ENCODE measurements at places on chromosomes 12 and 14.

DNA sequence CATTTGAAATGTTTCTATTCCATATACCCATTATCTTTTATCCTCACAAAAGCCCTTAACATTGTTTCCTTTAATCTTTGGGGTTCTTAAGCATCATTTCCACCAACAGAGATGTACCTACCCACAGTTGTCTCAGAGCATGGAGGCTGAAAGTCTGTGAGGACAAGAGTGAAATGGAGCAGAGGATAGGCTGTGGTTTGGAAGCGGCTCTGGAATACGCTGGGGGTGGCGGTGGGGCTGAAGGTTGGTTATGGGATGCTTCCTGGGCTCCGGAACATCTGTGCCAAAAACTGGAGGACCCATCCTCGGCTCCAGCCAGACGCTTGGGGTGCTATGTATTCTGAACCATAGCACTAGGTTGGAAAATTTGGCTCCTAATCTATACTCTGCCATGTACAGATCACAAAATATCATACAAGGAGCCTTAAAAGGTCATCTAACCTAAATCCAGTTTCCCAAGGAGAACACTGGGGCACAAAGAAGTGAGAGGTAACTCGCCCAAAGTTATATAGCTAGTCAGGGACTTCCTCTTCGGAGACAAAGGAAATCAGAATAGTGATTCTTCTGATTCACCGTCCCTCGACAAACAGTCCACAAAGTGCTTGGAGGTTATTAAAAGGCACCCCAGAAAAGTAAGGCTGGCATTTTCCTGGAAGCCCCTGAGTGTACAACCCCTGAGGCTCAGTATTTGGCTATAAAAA is 2.5 kb downstream of the PPP1R3E start:
- DNase-seq = no peak

- DNase-seq = no peak
Measured at GRCh38 chr14:104023325-104024055, 62.0 kb upstream of the ASPG start.

DNA sequence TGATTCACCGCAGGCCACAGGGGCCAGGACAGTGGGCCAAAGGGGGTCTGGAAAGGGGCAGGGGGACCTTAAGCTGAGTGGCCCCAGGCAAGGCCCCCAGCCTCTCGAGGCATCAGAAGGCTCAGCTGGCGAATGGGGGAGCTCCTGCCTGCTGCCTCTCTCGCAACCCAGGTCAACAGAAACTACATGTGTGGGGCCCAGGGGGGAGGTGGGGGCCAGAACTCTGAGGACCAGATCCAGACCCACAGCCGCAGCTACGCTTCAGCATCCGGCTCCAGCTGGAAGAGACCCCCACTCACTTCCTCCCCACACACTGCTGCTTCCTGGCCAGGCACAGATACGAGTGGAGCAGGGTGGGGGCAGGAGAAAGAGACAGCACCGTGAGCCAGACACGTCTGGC is 46.5 kb downstream of the NCOR2 start:
- no peak for DNase-seq

DNA sequence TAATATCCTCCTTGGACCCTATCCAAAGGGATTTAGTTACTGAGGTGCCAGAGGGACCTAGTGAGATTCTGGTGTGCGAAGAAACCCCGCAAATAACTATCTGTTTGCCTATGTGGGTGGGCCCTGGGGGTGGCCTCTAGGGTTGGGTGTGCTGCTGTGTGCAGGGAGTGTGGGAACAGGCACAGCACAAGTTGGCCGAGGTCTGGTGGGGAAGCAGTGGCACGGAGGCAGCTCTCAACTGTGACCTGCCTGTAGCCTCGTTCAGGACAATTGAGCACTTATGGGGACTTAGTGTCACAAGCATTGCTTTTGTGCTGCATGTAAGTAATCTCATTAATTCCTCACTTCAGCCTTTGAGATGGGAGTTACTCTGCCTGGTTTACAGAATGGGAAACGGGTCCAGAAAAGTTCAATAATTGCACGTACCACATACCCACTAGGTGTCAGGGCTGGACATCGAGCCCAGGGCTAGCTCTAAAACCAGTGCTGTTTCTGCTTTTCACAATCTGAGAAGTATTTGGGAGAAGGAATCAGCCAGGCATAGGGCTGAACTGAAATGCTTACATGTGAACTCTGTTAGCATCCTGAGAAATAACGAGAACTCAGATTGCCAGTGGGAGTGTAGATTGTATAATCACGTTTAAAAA is 58.8 kb downstream of the TECPR2 start:
- no peak for DNase-seq

- no peak for DNase-seq
Measured at GRCh38 chr12:94123127-94123526, 25.2 kb upstream of the PLXNC1 start.

DNA sequence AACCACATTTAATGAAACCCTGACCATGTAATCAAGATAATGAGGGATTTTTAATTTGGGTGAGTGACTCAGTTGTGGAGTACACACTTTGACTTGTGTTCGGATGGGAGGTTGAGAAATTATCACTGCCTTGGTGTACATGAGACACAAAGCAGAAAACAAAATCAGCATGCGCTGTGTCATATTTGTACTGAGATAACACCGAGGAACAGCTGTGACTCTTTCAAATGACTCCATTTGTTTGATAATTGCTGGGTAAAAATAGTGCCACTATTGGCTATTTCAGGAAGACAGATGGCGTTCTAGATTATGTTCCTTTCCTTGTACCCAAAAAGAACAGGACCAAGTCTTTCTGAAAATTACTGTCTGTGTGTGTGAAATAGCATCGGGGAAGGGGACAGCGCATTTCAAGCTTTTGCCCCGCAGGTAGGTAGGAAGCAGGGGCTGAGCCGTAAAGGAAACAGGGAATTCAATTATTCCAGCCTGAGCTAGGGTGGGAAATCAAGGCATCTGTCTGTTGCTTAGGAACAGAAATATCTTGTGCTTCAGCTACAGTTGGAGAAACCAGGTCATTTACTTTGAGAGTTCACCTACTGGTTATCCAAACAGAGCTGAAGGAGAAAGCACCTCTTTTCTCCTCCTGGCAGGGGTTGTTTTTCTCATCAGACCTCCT is 114.3 kb downstream of the SNAPC1 start:
- no peak for DNase-seq

GRCh38 chr12:21026302-21026701 is 104.7 kb upstream of the SLCO1B1 start:
- DNase-seq = no peak

DNA sequence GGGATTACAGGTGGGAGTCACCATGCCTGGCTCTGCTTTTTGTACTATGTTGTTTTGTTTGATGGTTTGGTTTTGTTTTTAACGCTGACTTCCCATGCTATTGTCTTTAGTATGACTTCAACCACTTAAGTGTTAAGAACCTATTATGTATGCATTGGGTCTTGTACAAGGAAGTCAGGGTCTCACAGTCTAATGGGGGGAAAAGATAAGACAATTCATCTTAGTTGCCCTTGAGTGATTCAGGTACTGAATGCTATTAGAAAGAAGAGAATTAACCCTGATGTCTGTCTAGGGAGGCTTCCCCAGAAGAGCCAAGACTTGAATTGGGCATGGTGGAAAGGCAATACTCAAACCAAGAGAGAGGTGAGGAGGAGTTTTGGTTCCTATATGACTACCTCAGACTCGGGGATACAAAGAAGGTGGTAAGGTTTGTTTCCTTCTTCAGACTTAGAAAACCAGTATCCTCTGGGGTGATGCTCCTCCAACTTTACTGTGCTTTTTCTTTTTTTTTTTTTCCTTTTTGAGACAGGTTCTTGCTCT is 64.6 kb downstream of the SUSD6 start:
- no peak for DNase-seq
